ENCODE measurements at places on chromosomes 3 and 15. TPM values are rescaled to one million over a fixed set of nuclear protein-coding genes. Genes with fewer than 3 reads are reported as not detected.
A peak's percentile ranks its signal among the peaks of the same experiment; 100 is the strongest.

GRCh38 chr3:160804762-160805161, 48.7 kb downstream of the PPM1L start:
- DNase-seq: no peak

- DNase-seq: no peak
Observed at GRCh38 chr3:71005702-71006321, 577.7 kb downstream of the FOXP1 start.

- DNase-seq: peak; percentile 57
Observed at GRCh38 chr15:87219650-87220615, 1036.6 kb downstream of the NTRK3 start.

DNA sequence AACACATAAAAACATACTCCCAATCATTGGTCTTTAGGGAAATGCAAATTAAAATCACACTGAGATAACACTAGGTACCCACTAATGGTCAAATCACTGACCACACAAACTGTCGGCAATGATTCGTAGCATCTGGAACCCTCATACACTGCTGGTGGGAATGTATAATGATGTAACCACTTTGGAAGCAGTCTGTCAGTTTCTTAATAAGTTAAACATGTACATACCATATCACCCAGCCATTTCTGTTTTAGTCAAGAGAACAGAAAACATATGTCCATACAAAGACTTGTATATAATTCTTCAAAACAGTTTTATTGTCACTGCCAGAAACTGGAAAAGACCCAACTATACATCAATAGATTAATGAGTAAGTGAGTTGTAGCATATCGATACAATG, 63.3 kb upstream of the LRRC3B start:
- DNase-seq: no peak

- peak; percentile 43 for DNase-seq
Observed at GRCh38 chr15:47711655-47712054, 5.7 kb upstream of the SEMA6D start.

GRCh38 chr15:65021488-65021887, 8.0 kb downstream of the MTFMT start:
- DNase-seq: no peak

- DNase-seq: no peak
Observed at GRCh38 chr3:55688154-55688553, 201.0 kb upstream of the WNT5A start.

DNA sequence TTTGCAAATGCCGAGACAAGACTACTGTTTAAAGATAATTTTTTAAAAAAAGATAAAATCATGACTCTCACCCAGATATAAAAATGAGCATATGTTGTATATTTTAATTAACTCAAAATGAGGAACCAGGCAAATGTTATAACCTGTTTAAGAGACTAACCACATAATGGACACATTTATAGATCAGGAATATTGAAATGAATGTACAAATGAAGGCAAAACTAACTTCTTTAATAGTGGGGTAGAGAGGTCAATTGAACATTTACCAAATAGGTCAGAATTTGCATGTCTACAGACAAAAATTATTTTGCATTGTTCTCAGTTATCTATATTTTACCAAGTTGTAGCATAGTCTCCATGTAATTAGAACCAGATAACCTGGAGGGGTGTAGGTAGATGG, 134.3 kb upstream of the PFN2 start:
- no peak for DNase-seq

- no peak for DNase-seq
Observed at GRCh38 chr3:169634618-169635236, 28.8 kb downstream of the MECOM start.

DNA sequence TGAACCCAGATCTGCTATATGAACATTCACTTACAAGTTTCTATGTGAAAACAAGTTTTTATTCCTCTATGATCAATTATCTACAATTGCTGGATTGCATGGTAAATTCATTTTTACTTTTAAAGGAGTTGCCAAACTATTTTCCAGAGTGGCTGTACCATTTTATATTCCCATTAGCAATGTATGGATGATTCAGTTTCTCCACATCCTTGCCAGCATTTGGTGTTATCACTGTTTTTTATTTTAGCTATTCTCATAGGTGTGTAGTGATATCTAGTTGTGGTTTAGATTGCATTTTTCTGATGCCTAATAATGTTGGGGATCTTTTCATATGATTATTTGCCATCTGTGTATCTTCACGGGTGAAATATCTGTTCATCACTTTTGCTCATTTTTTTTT, 78.3 kb downstream of the APBA2 start:
- no peak for DNase-seq

- no peak for DNase-seq
Observed at GRCh38 chr15:88019656-88020055, 236.9 kb downstream of the NTRK3 start.

DNA sequence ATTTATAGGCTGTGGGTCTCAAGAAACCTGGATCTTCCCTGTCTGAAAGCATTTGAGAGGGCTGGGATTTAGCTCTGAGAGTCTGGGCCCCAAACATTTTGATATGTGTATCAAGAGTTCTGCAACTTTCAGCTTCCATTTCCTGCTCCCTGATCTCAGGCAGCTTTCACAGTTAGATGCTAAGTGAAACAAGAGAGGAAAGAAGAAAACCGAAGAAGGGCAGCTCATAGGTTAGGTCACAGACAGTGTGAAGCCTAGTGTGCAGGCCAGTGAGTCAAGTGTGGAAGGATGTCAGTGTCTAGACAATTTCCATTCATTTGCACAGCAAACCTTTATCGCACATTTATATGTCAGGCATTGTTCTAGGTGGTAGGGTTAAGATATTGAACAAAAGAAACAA, 173.6 kb upstream of the PROK2 start:
- no peak for DNase-seq

- DNase-seq: no peak
Observed at GRCh38 chr3:140871022-140871421, 70.6 kb upstream of the SLC25A36 start.

- DNase-seq: peak; percentile 91
Observed at GRCh38 chr3:127750226-127751031, 71.9 kb downstream of the MGLL start.

- no peak for DNase-seq
Observed at GRCh38 chr15:66647358-66647757, 54.7 kb upstream of the SMAD6 start.

- no peak for DNase-seq
Observed at GRCh38 chr15:59642351-59642750, 15.0 kb downstream of the GTF2A2 start.

DNA sequence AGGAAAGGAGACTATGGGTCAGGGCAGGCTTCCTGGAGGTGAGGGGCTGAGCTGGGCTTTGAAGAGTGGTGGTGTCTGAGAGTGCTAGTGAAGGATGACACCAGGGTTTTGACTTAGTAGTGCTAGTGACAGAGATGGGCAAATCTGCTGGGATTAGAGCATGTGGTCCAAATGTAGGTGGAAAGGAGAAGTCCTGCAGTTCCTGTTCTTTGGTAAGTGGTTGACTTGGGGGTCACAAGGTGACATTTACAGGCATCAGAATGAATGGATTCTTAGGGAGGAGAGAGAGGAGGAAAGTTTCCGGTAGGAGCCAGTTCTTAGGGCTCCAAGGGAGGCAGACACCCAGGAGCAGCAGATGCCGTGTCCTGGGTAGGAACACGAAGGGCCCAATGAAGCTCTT, 796 bp upstream of the DOCK3 start:
- DNase-seq: no peak

DNA sequence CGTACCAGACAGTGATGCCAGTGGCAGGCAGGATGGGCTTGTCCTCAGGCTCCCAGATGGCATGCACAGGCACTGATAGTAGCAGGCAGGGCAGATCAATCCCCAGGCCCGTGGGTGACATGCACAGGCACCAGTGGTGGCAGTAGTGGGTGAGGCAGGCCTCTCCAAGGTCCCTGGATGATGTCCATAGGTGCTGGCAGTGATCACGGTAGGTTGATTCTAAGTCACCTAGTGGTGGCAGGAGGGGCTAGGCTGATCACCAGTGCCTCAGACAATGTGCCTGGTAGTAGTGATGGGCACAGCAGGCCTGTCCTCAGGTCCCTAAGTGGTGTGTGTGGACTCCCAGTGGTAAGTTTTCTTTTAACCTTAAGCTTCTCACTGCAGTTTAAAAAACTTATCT, 19.6 kb downstream of the CEP63 start:
- DNase-seq: no peak

GRCh38 chr3:115350606-115351005, 203.5 kb upstream of the ZBTB20 start:
- DNase-seq: no peak

ATP13A4 gene
- not detected for total RNA-seq

C2CD4B gene
- not detected for total RNA-seq

CEP19 gene
- 3.6 TPM for total RNA-seq

HDDC3 gene
- 11.6 TPM for total RNA-seq

AGBL1 gene
- not detected for total RNA-seq

Data from osteoblast (primary cell).